ENCODE measurements at places on chromosomes 5 and 9.

GRCh38 chr9:20962536-20963225 lies 68.8 kb downstream of the HACD4 start:
- no peak for DNase-seq

GRCh38 chr5:149550268-149550583 lies 1.0 kb downstream of the CSNK1A1 start:
- no peak for DNase-seq

- DNase-seq: peak; percentile 40
These were observed 16.7 kb downstream of the TRAF1 start for GRCh38 chr9:120909904-120910303.

- DNase-seq: no peak
These were observed 507.3 kb downstream of the CTNND2 start for GRCh38 chr5:11396917-11397316.

DNA sequence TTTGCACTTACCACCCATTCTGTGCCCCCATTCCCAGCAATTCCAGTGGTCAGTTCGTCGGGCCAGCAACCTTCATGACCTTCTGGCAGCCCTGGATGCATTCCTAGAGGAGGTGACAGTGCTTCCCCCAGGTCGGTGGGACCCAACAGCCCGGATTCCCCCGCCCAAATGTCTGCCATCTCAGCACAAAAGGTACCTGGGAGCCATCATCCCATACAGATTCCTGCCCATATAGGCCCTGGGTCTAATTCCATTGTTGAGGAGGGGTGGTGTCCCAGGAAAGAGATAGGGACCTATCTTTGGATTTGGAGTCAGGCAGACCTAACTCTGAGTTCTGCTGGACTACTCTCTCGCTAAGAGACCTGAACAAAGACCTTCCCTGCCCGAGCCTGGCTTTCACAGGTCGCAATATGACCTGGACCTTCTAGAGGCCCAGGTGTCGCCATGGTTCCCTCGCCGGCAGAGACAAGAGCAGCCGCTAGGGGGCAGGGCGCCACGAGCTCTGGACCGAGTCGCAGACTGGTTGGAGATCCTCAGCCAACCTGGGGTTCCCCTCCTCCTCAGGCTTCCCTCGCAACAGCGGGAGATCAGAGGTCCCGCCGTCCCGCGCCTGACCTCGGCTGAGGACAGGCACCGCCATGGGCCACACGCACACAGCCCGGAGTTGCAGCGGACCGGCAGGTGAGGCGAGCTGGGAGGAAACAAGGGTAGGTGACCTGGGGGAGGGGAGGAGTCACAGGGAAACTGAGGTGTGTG lies 3.1 kb downstream of the SLC4A9 start:
- DNase-seq: peak; percentile 72

GRCh38 chr5:107269256-107269655 lies 401.5 kb downstream of the EFNA5 start:
- DNase-seq: no peak

DNA sequence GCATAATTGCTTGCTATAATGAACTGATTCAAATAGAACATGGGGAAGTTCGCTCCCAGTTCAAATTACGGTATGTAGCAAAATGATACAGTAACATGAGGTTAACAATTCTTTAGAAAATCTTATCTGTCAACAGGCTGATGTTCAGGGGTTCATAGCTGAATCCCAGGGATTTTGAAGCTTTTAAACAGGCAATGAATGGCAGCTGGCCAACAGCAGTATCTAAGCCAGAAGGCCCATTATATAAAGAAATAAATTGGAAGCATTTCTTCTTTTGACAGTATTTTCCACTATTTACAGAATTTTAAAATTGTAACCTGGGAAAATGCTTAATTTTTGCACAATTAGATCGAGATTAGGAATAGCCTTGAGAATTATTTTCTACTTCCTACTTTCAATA lies 126.8 kb downstream of the PDE8B start:
- DNase-seq: no peak

DNA sequence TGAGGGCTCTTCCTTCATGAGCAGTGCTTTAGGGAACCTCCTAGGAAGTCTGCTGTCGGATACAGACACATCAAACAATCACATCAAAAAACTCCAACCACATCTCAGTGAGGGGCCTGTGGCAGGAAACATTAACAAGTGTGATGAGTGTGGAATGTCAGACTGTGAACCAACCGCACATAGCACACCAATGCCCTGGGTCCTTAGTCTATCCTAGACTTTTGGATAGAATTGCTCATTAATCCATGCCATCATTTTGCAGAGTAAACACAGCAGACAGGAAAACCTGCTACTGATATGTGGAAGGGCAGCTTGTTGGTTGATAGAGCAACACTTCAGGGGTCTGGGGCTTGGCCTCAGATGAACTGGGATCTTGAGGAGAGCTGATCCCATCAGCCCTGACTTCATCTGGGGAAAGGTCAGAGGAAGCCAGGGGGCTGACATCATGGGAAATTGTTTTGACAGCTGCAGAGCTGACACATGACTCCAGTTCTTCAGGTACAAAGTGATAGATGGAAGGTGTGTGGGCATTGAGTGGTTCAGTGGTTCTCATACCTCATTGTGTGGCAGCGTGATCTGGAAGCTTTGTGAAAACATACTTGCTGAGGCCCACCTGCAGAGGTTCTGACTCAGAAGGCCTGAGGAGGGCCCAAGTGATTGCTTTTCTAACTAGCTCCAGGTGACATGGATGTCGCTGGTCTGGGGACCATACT lies 193.3 kb downstream of the DIRAS2 start:
- no peak for DNase-seq

- no peak for DNase-seq
These were observed 10.9 kb downstream of the SNCAIP start for GRCh38 chr5:122322801-122323548.

GRCh38 chr5:173808079-173808808 lies 79.9 kb upstream of the CPEB4 start:
- DNase-seq: no peak

- no peak for DNase-seq
These were observed 52.8 kb downstream of the PTCD2 start for GRCh38 chr5:72372923-72373322.

DNA sequence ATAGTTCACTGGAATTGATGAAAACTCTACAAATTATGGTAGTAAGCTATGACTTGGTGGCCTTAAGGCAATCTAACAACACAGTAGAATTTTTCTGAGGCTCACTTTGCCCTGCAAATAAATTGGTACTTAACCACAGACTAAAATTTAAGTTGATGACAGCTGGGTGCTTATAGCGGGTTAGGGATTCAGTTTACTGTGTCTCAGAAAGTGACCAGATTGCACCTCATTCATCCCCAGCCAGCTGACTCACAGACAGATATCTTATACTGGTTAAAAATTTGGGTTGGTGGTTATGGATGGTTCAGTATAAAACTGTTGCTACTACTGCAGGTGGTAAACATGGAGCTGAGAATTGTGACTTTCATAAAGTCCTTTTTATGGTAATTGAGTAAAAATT lies 2.8 kb downstream of the CKS2 start:
- DNase-seq: no peak

- DNase-seq: no peak
These were observed 2.1 kb downstream of the SMIM32 start for GRCh38 chr5:136190904-136191303.

DNA sequence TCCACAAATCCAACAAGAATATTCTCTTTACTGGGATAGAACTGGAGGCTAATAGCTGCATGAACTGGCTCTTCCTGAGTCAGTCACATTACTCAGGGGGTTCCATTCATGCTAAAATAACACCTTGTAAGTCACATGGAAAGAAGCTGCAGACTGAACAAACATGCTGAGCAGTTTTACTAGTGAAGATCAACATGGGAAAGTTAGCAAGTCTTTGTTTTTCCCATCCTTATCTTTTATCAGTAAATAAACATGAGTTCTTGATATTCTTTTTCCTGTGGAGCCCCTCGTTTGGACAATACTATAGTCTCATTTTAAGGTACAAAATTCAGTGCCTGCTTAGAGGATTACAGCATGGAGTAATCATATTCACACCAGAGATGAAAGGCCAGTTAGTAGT lies 43.7 kb upstream of the TEK start:
- DNase-seq: no peak

GRCh38 chr5:139561655-139562451 lies 714 bp downstream of the UBE2D2 start:
- peak; percentile 29 for DNase-seq

GRCh38 chr9:107309271-107309670 lies 26.2 kb downstream of the RAD23B start:
- no peak for DNase-seq

- no peak for DNase-seq
These were observed 107.7 kb upstream of the DAPK1 start for GRCh38 chr9:87389936-87390335.
